ENCODE measurements at places on chromosomes 16 and 17. TPM values are rescaled to one million over a fixed set of nuclear protein-coding genes. Genes with fewer than 3 reads are reported as not detected.

- DNase-seq: no peak
Observed at GRCh38 chr16:49631187-49632041, 224.5 kb downstream of the ZNF423 start.

DNA sequence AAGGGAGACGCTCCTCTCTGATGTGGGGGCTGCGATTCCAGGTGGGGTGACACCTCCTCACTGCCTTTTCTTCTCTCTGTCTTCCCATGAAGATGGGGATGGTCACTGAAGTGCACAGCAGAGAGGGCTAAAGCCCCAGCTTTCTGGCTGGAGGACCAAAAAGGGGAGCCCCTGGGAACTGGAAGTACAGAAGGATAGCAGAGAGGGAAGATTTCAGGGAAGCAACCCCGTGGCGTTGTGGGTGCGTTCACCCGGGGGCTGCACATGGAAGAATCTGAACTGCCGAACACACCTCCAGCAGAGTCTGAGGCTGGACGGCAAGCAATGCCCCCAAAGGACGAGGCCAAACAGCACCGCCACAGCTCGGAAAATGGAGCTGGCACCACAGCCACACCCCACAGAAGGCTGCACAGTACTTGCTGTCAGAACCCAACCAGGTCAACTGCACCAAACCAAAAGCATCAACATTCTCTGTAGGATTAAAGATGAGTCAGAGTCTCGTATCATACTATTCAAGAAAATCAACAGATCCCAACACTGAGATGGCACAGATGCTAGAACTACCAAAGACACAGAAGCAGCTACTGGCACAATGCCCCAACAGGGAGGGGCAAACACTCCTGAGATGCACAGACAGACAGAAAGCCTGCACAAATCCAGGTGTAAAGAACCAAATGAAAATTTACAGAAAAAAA, 49.9 kb downstream of the MAP1LC3B start:
- DNase-seq: no peak

Gene SOX8
- total RNA-seq: 0.06 TPM

- DNase-seq: no peak
Observed at GRCh38 chr17:33225509-33225908, 67.6 kb downstream of the ASIC2 start.

DNA sequence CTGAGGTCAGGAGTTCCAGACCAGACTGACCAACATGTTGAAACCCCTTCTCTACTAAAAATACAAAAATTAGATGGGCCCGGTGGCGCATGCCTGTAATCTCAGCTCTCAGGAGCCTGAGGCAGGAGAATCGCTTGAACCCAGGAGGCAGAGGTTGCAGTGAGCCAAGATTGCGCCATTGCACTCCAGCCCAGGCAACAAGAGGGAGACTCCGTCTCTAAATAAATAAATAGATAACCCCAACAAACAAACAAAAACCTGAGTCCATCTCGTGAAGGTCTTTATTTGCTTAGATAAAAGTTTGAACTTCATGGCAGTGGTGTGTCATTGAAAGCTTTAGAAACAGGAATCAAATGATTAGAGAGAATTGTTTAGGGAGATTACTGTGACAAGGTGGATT, 167.4 kb downstream of the BCAS3 start:
- DNase-seq: no peak

DNA sequence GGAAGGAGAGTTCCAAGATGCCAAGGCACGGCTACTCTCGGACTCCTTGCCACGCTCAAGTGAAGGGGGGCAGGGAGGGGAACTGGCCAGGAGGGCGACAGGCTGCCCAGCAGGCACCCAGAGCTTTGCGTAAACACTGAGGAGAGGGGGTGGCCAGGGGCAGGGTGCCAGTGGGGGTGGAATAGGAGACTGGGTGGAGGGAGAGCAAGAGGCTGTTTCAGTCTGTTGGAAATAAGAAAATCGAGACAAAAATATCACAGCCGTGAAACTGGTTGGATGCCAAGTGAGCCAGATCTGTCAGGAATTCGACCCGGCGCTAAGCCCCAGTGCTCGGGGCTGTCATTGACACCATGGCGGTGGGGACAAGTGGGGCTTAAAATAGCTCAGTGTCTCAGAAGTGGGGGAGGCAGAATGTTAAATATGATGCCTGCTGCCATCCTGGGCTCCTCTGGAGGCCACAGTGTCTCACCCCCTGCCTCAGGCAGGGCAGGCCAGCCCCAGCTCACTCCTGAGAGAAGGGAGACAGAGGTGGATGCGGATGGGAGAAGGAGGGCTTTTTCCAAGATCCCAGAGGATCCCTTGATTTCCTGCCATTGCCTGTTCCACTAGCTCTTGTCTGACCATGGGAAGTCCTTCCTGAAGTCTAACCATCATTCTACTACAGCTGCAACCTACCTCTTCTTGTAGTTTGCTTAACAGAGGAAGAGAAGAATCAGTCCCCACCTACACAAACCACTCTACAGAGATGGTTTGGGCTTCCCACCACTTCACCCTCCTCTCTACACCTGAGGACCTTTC, 9.5 kb downstream of the PNMT start:
- DNase-seq: no peak

DNA sequence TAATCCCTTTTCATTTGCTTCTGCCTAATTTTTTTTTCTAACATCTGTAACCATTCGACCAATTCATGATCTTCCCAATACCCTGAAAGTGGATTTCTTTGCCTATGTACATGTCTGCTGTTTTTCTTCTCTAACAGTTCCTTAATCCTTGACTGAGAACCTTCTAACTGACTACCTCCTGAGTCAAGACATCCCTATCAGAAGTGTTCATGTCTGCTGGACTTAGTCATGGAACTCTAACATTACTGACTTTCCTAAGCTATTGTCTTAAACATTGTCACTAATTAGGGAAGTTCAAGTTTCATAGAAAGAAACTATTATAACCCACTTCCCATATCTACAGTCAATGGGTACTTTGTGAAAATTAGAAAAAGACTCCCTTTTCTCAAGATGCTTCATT, 52.4 kb upstream of the IRX5 start:
- DNase-seq: no peak

DNA sequence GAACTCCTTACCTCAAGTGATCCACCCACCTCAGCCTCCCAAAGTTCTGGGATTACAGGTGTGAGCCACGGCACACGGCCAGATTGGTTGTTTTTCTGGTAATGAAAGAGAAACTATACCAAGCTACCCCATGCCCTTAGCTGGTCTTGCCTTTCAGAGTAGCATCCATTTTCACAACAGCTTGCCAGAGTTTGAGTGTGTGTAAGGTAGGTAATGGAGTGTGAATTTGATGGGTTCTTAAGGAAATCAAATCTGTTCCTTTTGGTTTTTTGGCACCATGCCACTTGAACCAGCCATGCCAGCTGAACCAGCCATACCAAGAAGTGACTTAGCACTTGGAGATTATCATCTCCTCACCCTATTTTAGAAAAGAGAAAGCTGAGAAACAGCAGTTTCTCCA, 5.1 kb downstream of the CALCOCO2 start:
- no peak for DNase-seq

- DNase-seq: no peak
Observed at GRCh38 chr16:49939495-49939894, 83.6 kb upstream of the ZNF423 start.

DNA sequence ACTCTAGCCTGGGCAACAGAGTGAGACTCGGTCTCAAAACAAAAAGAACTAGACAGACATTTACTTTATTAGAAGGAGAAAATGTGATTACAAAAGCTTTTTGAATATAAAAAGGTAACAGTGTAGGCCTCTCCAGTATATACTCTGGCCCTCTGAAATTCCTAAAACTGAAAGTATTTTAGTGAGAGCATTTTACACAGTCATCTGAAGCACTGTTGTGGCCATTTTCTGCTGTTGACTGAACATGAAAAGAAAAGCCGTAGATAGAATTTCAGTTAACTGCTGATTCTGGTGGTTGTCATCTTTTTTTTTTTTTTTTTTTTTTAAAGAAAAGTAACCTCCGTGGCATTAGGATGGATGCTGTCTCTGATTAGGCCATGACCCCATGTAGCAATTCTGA, 15.6 kb downstream of the DUSP14 start:
- DNase-seq: no peak

DNA sequence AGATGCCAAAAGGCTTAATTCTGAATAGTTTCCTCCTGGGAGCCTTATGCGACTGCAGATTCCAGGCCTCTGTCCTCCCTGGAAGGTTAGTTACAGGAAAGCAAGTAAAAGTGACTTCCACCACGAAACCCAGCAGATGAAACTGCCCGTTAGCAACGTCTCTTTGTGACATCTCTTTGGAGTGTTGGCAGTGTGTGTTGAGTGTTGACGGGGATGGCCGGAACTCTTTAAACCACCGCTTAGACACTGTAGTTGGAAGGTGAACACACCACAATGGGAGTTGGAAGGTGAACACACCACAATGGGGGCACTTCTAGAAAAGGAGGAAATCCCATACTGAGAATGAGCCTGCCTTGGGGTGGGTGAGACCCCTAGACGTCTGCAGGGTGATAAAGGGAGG, 858 bp downstream of the SKAP1 start:
- DNase-seq: no peak

DNA sequence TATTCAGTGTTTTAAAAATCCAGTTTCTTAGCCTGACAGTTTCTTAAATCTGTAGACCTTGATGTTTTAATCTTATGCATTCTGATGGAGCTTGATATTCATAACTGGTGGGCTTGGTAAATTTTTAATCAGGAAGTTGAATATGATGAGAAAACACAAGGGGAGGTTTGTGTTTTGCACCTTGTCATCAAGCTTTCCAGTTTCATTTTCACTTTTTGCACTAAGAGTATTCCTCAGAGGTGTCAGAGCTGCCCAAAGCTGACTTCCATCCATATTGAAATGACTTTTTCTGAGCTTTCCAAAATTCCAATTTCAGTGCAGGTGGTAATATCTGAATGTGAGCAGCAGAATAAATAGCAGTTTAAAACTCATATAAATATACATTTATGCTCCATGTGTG, 555.0 kb upstream of the RBFOX1 start:
- no peak for DNase-seq

- no peak for DNase-seq
Observed at GRCh38 chr16:53135329-53135728, 80.5 kb downstream of the CHD9 start.

DNA sequence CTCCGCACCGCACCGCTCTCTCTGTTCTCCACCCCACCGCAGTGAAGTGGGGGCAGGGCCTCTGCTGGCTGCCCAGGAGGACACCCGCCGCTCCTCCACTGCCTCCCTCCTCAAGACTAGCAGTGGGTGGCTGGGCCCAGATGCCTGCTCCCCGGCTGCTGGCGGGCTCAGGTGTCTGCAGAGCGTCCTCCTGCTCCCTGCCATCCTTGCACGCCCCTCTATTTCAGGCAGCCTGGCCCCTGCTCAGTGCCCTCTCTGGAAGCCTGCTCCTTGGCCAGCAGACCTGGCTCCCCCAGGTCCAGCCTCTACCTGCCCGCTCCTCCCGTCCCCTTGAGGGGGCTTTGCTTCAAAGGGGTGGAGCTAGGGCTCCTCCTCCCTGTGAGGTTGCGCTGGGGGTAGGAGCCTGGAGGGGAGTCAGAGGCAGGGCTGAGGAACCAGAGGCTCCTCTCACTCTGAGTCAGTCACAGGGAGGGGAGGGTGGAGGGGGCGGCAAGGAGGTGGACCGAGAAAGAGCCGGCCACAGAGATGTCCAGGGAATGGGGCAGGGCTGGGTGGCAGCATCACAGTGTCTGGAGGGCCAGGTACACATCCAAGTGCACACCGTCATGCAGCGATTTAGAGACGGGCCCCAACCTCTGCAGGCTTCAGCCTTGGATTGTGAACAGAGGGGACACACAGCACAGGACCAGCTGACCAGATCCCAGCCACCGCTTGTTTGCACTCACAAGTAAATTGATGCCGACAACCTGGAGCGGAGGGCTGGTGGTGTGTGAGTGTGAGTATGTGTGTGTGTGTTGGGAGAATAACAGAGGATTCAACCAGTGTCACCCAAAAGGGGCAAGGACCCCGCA, 9.8 kb upstream of the TMEM92 start:
- no peak for DNase-seq

DNA sequence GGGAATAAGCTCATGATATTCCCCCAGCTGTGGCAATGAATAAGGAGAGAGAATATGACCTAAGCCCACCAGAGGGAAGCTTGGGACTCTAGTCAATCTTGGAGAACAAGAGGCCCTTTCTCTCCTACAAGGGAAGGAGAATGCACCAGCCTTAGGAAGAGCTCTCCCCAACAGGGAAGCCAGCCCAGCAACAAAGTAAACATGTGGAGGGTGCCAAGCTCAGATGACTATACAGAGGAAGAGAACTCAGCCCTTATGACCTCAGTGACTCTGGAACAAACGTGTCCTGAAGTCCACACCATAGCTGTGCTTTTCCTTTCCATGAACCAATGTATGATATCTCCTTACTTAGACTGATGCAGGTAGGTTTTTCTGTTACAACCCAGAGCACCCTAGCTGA, 219.7 kb downstream of the GSG1L start:
- DNase-seq: no peak

All from glomerular endothelial cell (primary cell).